Cortex of kidney (tissue), 1 donor: ENCODE measurements at places on chromosomes 5 and 9.

GRCh38 chr9:30301271-30301963 lies 2083.0 kb upstream of the ACO1 start:
- DNase-seq, result no peak

- no peak for DNase-seq
These were observed 512.2 kb upstream of the ADAMTS16 start for GRCh38 chr5:4627929-4628328.

DNA sequence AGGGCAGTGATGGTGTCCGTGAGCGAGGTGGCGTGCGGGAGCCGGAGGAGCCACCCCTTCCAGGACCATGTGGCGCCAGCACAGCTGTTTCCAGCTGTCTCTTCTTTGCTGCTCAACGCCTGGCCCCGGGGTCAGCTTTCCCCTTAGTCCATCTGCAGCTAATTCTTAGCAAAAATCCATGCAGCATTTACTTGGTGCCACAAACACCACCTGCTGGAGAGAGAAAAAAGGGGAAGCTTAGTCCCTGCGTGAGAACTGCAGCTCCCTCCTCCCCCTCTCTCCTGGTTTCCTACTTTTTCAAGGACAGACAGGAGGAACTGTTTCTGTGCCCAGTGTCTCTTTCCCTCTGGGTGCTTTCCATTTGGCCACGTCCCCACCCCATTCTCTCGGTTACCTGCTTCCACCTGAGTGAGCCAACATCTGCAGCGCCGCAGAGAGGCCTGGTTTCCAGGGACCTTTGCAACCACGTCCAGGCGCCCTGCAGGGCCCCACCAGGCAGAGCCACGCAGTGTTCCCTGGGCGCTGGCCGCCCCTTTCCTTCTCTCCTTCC lies 3.4 kb downstream of the SLC6A19 start:
- no peak for DNase-seq

GRCh38 chr9:137070201-137070905 lies at the start of gene SAPCD2:
SAPCD2 (minus strand) TSS chr9:137070557; CDS start chr9:137070460, 97 bp downstream.
- no peak for DNase-seq

DNA sequence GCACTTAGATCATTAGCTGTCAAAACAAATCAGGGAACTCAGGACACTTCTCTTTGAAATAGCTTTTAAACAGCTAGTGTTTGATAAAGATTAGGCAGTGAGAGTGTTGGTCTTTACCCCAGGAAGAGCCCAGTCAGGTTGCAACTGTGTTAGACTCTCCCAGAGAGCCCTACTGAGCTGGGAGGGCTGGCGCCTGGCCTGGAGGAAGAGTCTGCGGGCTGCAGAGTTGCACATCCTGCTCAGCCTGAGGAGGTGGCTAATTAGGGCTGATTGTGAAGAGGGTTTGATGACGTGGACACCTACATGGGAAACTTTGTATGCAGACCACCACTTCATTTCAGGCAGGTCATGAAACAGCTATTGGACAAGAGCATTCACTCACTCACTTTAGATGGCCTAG lies 112.0 kb downstream of the TMEM174 start:
- DNase-seq, result no peak

- DNase-seq, result no peak
These were observed 224.0 kb downstream of the GAS1 start for GRCh38 chr9:86723346-86723745.

- DNase-seq, result no peak
These were observed 300.3 kb downstream of the EFNA5 start for GRCh38 chr5:107370396-107370968.

- no peak for DNase-seq
These were observed 112.5 kb downstream of the MPDZ start for GRCh38 chr9:13166996-13167395.

- no peak for DNase-seq
These were observed 2.1 kb downstream of the FGD3 start for GRCh38 chr9:92949266-92949982.

DNA sequence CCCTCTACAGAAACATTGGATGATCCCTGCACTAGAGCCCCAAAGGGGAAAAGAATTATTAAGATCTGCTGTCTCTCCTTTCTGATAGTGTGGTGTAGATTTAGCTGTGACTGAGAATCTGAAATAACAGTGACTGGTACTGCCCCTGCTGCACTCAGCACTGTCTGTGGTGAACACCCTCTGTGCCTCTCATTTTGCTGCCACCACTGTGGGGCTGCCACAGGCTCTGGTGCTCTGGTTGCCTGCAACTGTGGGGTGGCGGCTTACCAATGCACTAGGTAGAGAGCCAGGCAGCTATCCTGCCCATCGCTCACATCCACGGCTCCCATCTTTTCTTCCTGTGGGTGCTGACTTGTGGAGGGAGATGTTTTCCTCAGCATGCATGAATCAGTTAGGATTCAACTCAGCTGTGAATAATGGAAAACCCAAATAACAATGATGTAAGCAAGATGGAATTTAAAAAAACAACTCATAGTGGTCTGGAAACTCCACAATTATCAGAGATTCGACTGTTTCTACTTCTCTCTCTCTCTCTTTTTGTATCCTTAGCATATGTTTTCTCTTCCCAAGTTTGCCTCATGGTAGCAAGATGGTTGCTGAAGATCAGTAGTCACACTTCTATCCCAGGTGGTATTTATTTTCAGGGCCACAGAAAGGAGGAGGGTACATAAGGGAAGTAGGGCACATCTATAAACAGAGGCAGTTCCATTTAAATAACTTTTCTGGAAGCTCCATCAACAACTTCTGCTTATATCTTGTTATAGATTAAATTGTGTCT lies 99.8 kb upstream of the DAP start:
- no peak for DNase-seq

DNA sequence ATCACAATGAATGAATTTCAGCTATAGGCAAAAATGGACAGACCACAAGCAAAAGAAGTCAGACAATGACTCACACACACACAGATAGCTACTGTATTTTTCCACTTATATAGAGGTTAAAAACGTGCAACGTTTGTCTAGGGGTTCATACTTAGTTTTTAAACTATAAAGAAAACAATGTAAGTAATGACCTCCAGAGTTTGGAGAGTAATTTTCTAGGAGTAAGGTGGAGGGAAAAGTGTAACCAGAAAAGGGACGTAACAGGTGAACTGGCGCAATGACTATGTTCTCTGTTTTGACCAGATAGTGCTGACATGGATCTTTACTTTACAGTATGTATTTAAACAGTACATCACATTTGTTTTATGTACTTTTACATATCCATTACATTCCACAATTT lies 51.1 kb downstream of the FNIP1 start:
- no peak for DNase-seq

DNA sequence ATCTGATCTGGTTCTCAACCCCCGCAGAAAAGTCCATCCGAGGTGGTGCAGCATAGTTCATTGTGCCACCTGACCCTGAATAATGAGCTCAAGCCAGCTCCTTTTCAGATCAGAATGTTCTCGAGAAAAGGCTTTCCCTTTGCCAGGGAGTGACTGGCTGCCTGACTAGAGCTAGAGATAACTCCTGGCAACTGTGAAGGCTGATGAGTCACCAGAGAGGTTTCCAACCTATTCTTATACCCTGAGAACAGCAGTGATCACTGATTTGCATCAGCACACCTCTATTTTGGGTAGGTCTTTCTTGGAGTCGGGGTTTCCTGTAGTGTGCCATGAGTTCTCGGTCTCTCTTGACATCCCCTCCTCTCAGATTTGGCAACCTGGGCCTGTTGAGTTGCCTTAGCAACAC lies 127.9 kb downstream of the PIK3R1 start:
- DNase-seq, result no peak

DNA sequence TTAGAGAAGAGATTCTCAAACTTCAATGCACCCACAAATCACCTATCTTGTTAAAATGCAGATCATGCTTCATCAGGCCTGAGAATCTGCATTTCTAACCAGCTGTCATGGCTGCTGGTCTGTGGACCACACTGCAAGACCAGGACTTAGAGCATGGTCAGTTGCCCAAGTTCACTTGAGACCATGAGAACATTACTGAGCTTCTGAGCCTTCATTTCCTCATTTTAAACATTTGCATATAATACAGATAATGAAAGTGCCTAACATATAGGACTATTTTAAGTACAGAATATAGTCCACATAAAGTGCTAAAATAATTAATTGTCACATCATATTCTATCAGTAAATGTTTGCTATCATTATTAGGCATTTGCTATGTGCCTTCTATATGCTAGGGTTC lies 260.8 kb upstream of the TNC start:
- no peak for DNase-seq
